Chondrocyte (in vitro differentiated cells): ENCODE measurements at places on chromosomes 3 and 15. TPM values are rescaled to one million over a fixed set of nuclear protein-coding genes. Genes with fewer than 3 reads are reported as not detected.

The AGBL1 gene
- not detected in 3 replicates for total RNA-seq

DNA sequence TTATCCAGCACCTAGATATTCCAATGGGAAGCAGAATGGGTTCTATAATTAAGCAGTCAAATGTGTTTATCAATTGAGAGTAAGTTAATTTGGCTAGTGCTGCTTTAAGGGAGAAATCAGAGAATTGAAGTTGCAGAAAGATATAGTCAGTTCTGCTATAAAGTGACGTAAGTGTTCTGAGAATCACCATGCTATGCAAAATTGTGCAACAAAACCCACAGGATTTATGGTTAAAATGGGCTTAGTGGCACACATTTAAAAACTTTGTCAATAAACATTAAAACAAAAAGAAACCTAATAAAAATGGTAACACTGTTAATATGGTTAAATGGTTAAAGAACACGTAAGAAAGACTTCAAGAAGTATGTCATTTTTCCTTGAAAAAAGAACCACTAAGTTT, 74.5 kb downstream of the TMEM108 start:
- no peaks in the 10 kb centered on the region for H3K4me1 ChIP-seq
- no peak overlapping the region for H3K27ac ChIP-seq
- no peaks in the 10 kb centered on the region for H3K27me3 ChIP-seq
- H3K36me3 ChIP-seq: no peaks in the 10 kb centered on the region

GRCh38 chr3:124631727-124632126, 98.5 kb upstream of the UMPS start:
- no peak overlapping the region for H3K4me3 ChIP-seq
- H3K27me3 ChIP-seq: no peaks in the 10 kb centered on the region
- peaks cover 10% of the 10 kb centered on the region for H3K36me3 ChIP-seq
- no peaks in the 10 kb centered on the region for H3K4me1 ChIP-seq

The ARPP19 gene
- 160 to 179 TPM (median 166 TPM) in 3 replicates for total RNA-seq

- no peak overlapping the region for H3K27ac ChIP-seq
- H3K27me3 ChIP-seq: peaks cover 16% of the 10 kb centered on the region
Observed at GRCh38 chr3:155110996-155111901, 31.1 kb downstream of the MME start.

DNA sequence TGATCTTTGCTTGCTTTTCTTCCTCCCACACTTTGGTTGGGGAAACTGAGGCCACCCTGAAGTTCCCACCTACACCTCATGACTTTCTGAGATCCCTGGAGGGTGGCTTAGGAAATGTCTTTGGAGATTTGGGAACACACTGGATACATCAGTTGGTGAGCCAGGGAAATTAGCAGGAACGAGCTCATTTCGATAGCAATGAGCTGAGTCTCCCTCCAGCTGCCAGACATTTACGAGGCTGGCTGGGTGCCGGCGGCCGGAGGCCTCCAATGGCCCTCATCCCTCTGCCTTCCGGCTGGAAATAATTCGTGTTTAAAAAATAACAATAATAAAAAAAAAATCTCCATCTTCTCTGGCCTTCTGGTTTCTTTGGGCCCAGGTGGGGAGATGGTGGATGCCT, 38.8 kb downstream of the SMAD6 start:
- H3K4me3 ChIP-seq: no peak overlapping the region
- H3K27me3 ChIP-seq: no peaks in the 10 kb centered on the region
- peaks cover 10% of the 10 kb centered on the region for H3K4me1 ChIP-seq
- no peak overlapping the region for H3K27ac ChIP-seq

DNA sequence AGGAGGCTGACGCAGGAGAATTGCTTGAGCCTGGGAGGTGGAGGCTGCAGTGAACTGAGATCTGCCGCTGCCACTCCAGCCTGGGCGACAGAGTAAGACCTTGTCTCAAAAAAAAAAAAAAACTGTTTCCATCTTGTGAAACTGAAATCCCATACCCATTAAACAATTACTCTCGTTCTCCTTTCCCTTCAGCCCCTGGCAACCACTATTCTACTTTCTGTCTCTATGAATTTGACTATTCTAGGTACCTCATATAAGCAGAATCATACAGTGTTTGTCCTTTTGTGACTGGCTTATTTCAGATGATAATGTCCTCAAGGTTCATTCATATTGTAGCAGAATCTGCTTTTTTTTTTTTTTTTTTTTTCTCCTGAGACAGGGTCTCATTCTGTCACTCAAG, 51.5 kb upstream of the UBE2E1 start:
- no peak for DNase-seq
- no peak overlapping the region for H3K27ac ChIP-seq
- no peaks in the 10 kb centered on the region for H3K36me3 ChIP-seq
- H3K27me3 ChIP-seq: no peaks in the 10 kb centered on the region

DNA sequence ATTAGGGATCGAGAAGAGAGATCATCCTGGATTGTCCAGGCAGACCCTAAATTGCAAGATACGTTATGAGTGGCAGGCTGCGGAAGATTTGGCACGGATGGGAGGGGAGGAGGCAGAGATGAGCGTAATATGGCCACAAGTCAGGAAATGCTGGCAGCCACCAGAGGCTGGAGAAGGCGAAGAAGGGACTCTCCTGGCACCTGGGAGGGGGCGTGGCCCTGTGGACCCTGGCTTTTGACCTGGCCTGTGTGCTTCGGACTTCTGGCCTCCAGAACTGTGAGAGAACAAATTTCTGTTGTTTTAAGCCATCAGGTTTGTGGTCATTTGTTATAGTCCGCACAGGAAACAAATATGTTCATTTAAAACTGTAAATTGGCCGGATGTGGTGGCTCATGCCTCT, 31.9 kb upstream of the IGF1R start:
- no peaks in the 10 kb centered on the region for H3K4me1 ChIP-seq
- no peak for DNase-seq
- no peak overlapping the region for H3K4me3 ChIP-seq
- H3K27ac ChIP-seq: no peak overlapping the region
- peaks cover 19% of the 10 kb centered on the region for H3K27me3 ChIP-seq

The RASGRP1 gene
- total RNA-seq: 0.52 to 1.1 TPM in 2 of 3 replicates, not detected in the other

The GOLGA8J gene
- total RNA-seq: not detected in 3 replicates

The FAM3D gene
- not detected in 3 replicates for total RNA-seq
